ENCODE measurements at places on chromosomes 1 and 21.

- no peak for DNase-seq
Measured at GRCh38 chr1:6223617-6224016, 12.1 kb downstream of the ICMT start.

DNA sequence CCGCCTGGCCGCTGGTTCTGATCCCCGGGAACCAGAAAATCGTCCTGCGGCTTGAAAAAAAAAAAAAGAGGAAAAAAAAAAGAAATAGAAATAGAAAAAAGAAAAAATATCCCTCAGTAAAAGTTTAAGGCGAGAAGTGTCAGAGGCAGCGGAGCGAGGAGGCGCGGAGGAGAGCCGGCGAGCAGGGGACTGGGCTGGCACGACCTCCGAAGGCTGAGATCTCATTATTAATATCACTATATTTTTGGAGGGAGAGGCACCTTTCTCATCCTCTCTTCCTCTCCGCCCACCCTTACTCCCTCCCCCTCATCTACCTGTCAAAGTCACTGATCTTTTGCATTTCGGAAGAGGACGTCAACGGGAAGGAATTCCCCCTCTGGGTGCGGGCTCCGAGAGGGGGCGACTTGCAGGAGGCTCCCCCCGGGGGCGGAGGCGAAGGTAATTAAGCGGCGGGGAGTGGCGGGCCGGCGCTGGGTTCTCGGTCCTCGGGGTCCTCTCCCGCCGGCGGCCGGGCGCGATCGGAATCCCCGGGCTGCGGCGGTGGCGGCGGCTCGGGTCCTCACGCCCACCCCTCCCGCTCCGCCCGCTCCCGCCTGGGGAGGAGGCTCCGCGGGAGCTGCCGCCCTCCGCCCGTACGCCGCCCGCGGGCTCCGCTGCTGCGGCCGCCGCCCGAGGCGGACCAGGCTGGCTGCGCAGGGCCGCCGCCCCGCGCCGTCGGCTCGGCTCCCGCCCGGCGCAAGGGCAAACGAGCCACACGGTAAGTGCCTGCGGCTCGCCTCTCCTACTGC is at the start of gene NTNG1:
TSS of gene NTNG1 (plus strand) at position 337 of the 788 bp plus-strand sequence.
- no peak for DNase-seq

- DNase-seq = peak; percentile 48
Measured at GRCh38 chr1:3454811-3455618, 550 bp downstream of the ARHGEF16 start.

DNA sequence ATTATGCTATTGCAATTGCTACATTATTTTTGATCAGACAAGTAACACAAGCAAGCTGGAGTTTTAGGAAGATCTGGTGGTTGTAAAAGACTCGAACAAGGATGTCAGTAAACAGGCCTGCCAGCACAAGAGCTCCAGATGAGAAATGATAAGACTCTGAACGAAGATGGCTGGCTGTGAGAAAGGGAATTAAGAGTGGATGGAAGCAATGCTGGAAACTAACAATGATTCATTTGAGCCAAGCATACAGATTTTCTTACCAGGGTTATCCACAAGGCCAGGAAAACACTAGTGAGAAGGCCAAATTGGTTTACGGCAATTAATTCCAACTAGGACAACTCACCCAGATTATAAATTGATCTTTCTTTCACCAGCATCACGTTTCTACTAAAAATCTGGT is 54.2 kb downstream of the NRIP1 start:
- DNase-seq = no peak
